ENCODE measurements at places on chromosomes 2 and 18.

GRCh38 chr18:26394047-26394654 lies 154.2 kb downstream of the KCTD1 start:
- DNase-seq: no peak

DNA sequence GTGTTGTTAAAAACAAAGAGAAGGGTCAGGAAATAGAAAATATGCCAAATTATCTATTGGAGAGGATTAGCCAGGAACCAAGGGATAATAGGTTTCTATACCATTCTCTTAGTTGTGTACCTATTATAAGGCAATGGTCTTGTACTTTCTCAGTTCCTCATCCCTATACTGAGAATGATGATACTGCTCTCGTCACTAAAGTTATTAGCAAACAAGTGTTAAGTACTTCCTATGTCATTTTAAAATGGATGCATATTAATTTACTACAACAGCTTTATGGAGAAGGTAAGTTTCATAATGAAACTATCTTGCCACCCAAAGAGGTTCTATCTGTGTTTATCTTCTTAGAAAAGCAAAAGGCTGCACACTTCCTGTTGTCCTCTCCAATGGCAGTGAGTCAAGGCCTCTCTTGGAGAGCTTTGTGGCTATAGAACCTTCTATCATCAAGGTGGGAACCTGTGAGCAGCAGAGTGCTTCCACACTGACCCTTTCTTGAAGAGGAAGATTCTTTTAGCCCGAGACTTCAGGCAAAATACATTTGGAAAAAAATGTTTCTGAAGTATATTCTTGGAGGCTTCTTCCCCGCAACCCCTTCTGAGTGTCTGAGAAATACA lies 460.7 kb upstream of the FANCL start:
- DNase-seq: no peak

GRCh38 chr18:59021500-59021899 lies 118.2 kb upstream of the SEC11C start:
- no peak for DNase-seq

DNA sequence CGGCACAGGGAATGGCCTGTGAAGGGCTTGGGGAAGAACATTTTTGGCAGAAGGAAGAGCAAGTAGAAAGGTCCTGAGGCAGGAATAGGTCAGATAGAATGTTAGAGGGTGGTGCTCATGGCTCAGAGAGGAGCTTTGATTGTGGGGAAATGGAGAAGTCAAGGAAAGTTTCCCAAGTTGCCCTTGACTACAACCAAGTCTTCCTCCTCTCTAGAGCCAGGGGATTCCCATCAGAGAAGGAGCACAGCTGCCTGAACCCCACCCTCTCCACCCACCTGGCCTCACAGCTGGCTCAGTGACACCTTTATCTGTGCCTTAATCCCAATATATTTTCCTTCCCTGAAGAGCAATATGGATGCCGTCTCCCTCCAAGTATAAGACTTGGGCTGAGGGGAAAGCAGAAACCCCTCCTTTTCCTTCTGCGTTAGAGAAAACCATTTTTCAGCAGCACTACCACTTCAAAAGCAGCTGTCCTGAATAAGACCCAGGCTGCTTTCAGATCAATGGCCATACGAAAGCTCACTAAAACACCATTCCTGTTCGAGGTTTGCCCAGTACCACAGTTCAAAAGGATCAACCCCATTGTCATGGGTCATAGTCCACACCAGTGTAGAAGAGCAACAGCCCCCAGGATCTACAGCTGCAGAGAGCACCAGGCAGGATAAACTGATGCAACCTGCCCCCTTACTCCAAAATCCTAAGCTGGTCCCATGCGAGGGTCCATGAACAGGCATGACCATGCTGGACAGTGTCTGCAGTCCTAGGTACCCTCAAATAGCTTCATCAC lies 199.6 kb downstream of the AFF3 start:
- DNase-seq: no peak

GRCh38 chr18:58227361-58227930 lies 183.4 kb downstream of the NEDD4L start:
- DNase-seq: no peak

GRCh38 chr2:237300739-237301138 lies 113.2 kb downstream of the COL6A3 start:
- DNase-seq: no peak

GRCh38 chr2:203242518-203242917 lies 3.7 kb downstream of the CYP20A1 start:
- no peak for DNase-seq

- DNase-seq: no peak
Measured at GRCh38 chr2:239376351-239376750, 24.5 kb downstream of the HDAC4 start.

DNA sequence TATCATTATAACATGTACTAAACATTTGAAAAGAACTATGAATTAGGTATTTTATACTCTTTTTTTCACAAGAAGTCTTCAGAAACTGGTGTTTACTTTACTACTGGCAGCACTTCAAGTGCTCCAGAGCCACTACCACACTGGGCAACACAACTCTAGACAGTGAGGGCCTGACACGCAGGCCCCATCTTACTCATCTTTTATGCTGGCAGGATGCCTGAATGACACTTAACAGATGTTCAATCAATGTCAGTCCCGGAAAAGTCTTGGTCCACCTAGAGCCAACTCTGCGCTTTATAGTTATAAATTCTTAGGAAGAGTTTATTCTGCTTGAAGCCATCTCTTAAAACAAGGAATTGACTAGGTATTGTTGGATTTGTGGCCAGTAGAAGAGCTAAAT lies 8.7 kb upstream of the WIPF1 start:
- DNase-seq: no peak

GRCh38 chr2:227616631-227617030 lies 667 bp upstream of the SCYGR4 start:
- no peak for DNase-seq

GRCh38 chr2:201908901-201909300 lies 102.6 kb downstream of the CDK15 start:
- DNase-seq: no peak

DNA sequence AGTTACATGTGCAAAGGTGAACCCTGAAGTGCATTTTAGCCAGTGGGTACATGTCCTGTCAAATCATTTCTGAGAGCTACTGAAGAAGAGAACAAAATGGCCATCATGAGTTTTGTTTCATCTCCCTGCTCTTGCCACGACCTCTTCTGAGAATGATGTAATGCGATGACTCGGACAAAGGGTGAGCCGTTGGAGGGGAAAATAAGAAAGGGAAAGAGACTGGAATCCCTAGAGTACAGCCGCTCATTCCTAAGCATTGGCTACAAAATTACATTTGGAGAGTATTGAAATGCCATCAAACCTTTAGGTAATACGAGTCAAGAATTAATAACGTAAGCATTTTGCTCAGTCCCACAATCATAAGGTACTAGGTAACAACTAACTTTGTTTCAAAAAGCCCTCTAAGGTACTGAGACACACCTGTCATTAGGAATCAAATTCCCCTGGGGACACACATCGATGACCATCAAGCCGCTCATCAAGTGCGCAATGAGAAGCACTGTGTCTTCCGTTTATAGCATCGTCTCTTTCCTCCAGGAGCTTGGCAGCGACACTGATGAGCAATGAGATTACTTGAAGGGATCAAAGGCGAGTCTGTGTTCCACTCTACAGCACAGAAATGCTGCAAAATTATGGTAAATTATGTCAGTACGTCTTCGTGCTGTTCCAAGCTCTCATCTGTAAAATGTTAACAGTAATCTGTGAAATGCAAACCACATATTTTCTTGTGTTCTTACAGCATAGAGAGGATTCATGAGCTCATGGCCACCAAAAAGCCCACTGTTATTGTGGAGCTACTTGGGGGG lies 97.3 kb upstream of the PIEZO2 start:
- DNase-seq: peak; percentile 17

GRCh38 chr2:191489177-191489576 lies 188.8 kb upstream of the NABP1 start:
- DNase-seq: no peak

DNA sequence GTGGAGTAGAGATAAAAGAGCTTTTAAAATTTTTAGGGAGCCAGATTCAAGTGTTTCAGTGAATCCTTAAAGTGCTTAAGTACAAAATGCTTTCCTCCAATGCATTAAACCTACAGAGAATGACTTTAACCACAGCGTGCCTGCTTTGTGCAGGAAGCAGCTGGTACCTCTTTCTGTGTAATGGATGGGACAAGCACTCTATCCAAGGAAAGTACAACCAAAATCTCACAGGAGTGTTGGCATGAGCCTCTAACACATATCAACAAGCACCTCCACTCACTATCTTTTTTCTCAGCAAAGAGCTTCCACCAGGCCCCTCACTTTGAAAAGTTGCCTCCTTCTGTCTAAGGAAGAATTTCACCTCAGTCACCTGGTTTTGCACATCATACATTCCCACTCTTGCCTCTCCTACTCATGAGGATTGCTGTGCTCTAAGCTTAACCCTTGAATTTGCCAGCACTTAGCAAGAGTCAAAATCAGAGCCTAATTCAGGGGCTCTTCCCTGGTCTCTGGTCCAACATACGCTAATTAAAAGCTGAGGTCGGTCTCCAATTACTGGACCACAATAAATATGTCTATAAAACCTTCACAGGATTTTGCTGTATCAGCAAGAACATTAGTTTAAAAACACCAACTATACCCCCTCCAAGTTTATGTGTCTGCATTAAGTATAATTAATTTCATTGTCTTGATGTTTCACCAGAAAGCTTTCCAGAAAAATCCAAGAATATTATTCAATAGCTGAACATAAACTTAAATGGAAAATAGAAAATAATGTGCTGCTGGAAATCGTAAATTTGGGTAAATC lies 68.9 kb downstream of the ZNF521 start:
- no peak for DNase-seq

DNA sequence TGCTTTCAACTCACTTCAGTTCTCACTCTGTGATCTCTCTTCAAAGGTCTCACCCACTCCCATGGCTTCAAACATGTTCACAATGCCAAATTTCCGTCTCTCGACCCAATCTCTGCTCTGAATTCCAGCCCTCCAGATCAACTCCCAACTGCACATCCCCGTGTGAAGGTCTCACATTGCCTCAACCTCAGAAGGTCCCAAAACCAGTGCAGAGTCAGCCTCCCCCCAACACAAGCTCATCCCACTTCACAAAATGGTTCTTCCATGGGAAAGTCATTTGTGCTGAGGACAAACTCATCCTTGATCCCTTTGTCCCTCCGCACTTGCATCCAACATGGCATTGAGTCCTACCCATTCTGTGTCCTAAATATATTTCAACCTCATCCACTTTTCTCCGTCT lies 31.0 kb upstream of the GNAL start:
- DNase-seq: no peak

- no peak for DNase-seq
Measured at GRCh38 chr2:226351711-226352110, 447.9 kb downstream of the IRS1 start.

DNA sequence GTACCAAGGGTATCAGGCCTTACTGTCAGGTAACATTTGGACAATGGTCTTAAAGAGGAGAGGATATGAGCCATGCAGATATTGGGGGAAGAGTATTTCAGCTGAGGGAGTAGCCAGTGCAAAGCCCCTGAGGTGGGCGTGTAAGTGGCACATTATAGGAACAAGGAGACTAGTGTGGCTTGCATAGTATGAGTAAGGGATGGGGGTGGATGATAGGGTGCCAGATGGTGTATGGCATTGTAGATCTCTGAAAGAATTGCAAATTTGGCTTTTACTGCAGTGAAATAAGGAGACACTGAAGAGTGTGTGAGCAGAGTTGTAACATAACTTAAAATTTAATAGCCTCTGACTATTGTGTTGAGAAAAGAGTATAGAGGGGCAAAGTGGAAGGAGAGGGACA lies 244.0 kb downstream of the PDE11A start:
- no peak for DNase-seq

GRCh38 chr2:226185616-226186211 lies 613.9 kb downstream of the IRS1 start:
- peak; percentile 88 for DNase-seq

DNA sequence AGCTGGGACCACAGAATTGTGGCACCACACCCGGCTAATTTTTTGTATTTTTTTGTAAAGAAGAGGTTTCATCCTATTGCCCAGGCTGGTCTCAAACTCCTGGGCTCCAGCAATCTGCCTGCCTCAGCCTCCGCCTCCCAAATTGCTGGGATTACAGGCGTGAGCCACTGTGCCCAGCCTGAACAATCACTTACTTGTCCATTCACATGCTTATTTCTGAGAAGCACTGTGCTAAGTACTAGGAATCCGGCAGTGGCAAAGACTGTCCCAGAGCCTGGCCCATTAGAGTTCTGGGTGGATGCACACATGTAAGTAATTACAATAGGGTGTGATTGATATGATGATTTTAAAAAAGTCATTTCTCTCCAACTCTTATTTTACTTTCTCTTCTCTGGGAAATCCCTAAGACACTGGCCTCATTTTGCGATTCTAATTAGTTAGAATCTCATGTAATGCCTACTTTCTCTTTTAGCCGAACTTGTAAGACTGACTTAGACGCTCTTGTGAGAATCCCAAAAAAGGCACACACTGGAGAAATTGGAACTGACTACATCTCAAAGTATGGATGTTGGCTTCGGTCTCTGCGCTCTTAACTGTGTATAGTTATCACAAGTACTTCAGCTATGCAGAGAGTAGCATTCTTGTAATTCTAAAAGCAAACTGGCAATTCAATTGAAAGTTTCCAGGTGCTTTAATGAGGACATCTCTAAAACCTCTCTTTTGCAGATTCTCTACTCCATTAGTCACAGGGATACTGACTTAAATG lies 567.7 kb downstream of the DCC start:
- DNase-seq: no peak

DNA sequence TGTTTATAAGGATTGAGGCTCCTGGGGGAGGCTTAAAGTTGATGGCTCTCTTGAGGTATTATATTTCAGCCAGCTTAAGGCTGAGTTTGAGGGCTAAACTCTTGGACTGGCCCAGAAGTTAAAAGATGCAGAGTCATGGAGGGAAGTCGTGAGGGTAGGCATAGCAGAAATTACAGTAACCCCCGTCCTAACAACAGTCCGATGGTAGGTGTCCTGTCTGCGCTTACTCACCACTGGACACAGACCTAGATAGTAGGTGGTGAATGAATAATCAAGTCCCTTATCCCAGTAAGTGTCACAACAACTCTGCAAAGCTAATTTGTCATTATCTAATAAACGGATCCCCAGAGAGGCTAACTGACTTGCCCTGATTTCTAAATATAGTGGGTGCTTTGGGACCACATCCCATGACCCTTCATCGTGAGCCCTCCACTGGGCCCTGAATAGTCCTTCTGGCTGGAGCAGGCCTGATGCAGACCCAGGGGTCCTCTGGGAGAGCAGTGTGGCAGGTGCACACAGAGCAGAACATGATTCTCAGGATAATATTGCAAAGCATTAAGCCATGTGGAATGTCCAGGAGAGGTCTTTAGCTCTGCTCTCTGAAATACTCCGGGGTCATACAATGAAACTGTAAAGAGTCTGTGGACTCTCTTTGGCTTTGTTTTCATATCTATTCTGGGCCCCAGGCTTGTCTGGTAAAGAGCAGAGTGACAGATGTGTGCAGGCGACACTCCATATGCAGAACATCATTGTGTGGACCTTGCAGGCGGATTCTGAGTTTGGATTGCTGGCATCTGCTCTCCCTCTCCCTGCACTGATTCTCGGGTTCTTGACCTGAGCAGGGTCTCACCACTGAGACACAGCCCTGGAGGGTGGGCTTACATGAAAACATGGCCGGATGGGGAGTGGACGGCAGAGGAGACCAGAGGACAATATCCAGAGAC lies 98.1 kb downstream of the RNF144A start:
- no peak for DNase-seq

GRCh38 chr2:161232571-161232970 lies 72.3 kb downstream of the TANK start:
- DNase-seq: no peak

Data from NCI-H226 (cell line).